Upper lobe of right lung (tissue), 1 donor: ENCODE measurements at places on chromosomes 1 and 21. TPM values are rescaled to one million over a fixed set of nuclear protein-coding genes. Genes with fewer than 3 reads are reported as not detected.

Gene AKT3
- 64.6 TPM for total RNA-seq

Gene SDCCAG8
- 71.9 TPM for total RNA-seq

Gene CRNN
- total RNA-seq, result not detected

Gene SPRR1A
- total RNA-seq, result not detected

Gene ANKRD65
- total RNA-seq, result 21.5 TPM

Gene MFSD2A
- total RNA-seq, result 225 TPM

Gene SH3D21
- 10.2 TPM for total RNA-seq

Gene S100A1
- total RNA-seq, result not detected

Gene ACKR1
- 146 TPM for total RNA-seq

Gene KANK4
- 6.4 TPM for total RNA-seq

DNA sequence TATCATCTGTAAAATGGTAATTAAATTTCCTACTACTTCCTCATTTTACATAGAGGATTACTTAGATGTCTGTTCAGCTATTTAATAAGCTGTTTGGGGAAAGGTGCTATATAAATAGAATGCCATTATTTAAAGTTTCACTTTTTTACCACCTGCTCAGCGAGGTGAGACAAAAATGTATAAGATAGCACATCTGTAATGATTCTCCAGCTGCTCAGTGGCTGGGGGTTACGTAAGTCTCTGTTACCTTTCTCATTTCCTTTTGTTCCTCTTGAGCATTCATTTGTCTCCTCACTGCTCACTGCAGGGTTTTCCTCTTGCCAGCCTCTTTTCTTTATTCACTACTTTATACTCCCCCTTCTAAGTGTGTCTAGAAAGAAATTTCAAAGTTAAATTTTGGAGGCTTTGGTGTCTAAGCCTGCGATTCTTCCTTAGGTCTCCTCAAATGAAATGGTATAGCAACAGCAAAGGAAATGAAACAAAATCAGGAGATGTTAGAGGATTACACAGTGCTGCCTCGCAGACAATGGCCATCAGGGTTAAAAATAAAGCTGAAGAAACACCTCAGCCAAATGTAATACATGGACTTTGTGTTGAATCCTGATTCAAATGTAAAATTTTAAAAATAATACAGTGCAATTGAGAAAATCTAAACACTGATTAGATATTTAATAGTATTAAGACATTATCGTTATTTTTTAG is 6.8 kb downstream of the RGS8 start:
- H3K4me3 ChIP-seq, result no peak overlapping the region
- DNase-seq, result no peak
- no peaks in the 10 kb centered on the region for H3K4me1 ChIP-seq

DNA sequence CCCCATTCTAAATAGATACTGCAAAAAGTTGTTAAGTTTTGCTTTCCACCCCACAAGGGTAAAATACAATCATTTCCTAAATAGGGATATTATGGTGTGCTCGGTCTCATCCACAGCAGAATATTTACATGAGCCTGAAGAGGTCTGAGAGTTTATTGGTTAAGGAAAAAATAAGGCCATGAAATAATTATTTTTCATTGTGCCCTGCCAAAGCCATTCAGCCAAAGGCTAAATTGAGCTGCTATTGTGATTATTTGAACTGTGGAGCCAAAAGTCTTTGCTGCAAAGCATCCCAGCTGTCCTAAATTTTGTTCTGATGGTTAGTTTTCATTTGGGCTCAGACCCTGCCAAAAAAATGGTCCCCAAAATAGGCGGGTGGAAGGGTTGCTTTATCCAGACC is 298.7 kb upstream of the ESRRG start:
- DNase-seq, result no peak
- H3K4me1 ChIP-seq, result no peaks in the 10 kb centered on the region
- H3K27ac ChIP-seq, result no peak overlapping the region

DNA sequence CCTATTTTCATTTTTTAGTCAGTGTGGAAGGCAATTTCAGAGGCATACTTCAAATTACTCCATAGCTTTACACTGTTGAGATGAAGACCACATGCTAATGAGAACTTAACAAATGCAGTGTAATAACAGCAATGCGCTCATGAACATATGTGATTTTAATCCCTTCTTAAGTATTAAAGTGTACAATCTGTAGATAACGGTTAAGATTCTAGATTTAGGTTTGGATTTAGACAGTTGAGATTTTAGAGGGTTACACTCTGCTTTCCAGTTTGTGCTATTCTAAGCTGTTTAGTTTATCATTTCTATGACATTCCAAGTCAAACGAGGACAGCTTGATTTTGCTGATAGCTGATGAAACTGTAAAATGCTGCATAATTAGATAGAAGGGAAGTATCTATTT is 257.8 kb upstream of the CHRM3 start:
- no peaks in the 10 kb centered on the region for H3K27me3 ChIP-seq
- no peak overlapping the region for H3K4me3 ChIP-seq
- no peak overlapping the region for H3K27ac ChIP-seq

DNA sequence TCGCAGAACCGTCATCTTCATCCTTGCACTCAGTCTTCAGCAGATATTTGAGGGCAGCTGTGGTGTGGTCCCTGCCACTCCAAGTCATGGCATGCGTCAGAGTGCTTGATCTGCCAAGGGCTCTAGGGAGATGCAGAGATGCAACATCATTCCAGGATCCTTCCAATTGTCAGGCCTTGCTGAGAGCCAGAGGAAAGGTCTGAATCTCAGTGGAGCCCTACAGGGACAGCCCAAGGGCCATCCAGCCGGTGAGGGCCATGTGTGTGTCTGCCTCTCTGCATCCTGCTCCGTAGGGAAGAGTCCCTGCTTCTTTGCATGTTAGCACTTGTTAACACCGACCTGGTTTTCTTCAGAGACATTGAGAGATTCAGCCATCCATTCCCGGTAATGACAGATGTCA is 17.6 kb downstream of the MAPKAPK2 start:
- H3K4me3 ChIP-seq, result no peak overlapping the region
- DNase-seq, result peak; percentile 22
- H3K36me3 ChIP-seq, result no peaks in the 10 kb centered on the region

- no peak overlapping the region for H3K4me3 ChIP-seq
- no peak for DNase-seq
- no peaks in the 10 kb centered on the region for H3K36me3 ChIP-seq
- no peak overlapping the region for H3K27ac ChIP-seq
Measured at GRCh38 chr1:61269602-61270001, 187.2 kb downstream of the NFIA start.

GRCh38 chr1:21523297-21523813 is 14.1 kb downstream of the ALPL start:
- no peaks in the 10 kb centered on the region for H3K36me3 ChIP-seq
- peak overlapping the region; percentile 13 for H3K27ac ChIP-seq
- no peaks in the 10 kb centered on the region for H3K27me3 ChIP-seq

DNA sequence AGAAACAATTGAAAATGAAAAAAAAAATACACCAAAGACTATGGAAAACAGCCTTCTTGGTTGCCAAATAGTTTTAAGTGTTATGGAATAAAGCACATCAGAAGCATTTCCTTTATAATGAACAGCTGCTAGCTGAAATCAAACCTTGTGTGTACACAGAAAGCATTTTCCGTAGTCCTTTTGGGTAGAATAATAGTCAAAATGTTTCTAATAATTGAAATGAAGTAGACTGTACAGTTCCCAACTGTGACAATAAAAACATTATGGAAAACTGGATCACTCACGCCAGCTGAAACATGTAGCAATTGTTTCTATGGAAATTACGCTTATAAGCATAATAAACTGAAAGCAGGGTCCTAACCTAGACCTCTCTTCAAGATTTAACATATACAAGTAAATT is 856.3 kb upstream of the B3GALT2 start:
- H3K27me3 ChIP-seq, result no peaks in the 10 kb centered on the region
- H3K27ac ChIP-seq, result no peak overlapping the region
- H3K4me3 ChIP-seq, result no peak overlapping the region
- no peaks in the 10 kb centered on the region for H3K4me1 ChIP-seq
- DNase-seq, result no peak
- H3K36me3 ChIP-seq, result no peaks in the 10 kb centered on the region

DNA sequence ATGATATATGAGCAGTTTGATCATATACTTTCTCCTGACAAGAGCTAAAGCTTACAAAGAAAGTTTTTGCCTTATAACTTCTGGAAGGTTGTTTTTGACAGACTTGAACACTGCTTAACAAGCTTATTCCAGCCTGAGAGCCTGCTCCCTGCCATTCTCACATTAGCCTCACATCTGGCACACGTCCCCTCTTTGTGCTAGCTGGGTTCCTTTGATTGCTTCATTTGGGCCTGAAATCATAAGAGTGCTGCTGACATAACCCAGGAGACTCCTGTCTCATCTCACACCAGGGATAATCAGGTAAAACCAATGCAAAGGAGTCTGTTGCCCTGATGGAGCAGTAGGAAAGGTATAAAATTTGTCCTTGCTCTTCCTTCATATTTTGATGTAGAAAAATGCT is 1411.7 kb upstream of the B3GALT2 start:
- H3K27me3 ChIP-seq, result no peaks in the 10 kb centered on the region
- no peak overlapping the region for H3K27ac ChIP-seq
- H3K36me3 ChIP-seq, result no peaks in the 10 kb centered on the region
- no peak overlapping the region for H3K4me3 ChIP-seq
- H3K4me1 ChIP-seq, result no peaks in the 10 kb centered on the region

DNA sequence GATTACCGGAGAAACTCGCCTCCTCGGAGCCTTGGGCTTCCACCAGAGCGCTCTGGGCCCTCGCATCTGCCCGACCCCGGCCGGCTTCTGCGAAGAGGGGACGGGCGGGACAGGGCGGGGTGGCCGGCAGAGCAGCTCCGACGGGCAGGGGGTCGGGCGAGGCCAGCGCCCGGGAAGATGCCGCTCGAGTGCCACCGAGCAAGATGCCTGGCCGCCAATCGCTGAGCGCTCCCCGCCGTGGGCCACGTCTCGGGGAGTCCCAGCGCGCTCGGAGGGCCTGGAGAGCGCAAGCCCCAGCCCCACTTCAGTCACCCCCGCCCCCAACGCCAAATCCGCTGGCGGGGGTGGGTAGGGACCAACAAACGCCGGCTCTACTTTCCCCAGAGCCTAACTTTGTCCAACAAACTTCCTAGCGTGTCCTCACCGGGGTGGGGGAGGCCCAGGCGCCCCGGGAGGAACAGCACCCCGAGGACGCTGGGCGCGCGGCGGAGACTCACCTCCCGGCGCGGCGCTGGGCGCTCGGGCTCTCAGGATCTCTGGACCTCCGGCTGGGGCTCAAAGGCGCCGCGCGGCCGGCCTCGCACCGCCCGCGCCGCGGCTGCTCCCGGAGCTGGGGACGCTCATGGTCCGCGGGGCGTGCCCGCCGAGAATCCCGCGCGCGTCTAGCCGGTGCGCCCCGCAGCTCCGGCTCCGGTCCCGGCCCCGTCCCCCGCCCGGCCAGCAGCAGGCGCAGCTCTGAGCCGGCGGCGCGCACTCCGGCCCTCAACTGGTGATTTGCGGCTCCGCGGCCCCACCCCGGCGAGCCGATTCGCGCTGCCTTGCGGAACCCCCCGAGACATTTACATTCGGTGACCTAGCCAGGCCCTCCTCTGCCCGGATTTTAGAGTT is at the start of gene BCAR3:
TSS of gene BCAR3 (minus strand) at position 737 of the 888 bp plus-strand sequence. CDS start 6,907 bp downstream, outside the sequence.
- peak within 1 kb of the TSS; percentile 88 for H3K27ac ChIP-seq
- peak; percentile 90 for DNase-seq
- no peaks in the 10 kb centered on the region for H3K27me3 ChIP-seq
- H3K4me1 ChIP-seq, result peaks cover 21% of the 10 kb centered on the region
- H3K4me3 ChIP-seq, result peak within 1 kb of the TSS; percentile 84
